Kidney epithelial cell (primary cell): ENCODE measurements at places on chromosomes 12 and 14. TPM values are rescaled to one million over a fixed set of nuclear protein-coding genes. Genes with fewer than 3 reads are reported as not detected.

DNA sequence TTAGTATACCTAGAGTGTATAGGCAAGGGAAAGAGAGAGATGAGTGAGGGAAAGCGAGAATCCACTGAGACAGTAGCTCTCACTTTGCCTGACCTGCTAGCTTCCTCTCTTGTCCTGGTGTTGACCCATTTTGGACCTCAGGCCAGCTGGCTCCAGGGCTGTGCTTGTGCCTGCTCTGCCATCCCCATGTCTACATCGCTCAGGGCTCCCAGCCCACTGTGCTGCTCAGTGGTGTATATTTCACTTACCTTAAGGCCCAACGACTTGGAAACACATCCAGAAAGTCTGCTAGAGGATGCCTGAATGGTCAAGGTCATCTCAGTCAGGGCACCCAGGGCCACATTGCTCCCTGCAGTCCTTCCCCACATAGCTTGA is 964 bp upstream of the SERPINA4 start:
- DNase-seq = no peak

- no peak for DNase-seq
These were observed 238.9 kb upstream of the BTG1 start for GRCh38 chr12:92384571-92384970.

GRCh38 chr14:73627151-73627558 is 14.8 kb downstream of the ACOT6 start:
- no peak for DNase-seq

GRCh38 chr14:24325041-24325530 is 9.8 kb downstream of the ADCY4 start:
- no peak for DNase-seq

DNA sequence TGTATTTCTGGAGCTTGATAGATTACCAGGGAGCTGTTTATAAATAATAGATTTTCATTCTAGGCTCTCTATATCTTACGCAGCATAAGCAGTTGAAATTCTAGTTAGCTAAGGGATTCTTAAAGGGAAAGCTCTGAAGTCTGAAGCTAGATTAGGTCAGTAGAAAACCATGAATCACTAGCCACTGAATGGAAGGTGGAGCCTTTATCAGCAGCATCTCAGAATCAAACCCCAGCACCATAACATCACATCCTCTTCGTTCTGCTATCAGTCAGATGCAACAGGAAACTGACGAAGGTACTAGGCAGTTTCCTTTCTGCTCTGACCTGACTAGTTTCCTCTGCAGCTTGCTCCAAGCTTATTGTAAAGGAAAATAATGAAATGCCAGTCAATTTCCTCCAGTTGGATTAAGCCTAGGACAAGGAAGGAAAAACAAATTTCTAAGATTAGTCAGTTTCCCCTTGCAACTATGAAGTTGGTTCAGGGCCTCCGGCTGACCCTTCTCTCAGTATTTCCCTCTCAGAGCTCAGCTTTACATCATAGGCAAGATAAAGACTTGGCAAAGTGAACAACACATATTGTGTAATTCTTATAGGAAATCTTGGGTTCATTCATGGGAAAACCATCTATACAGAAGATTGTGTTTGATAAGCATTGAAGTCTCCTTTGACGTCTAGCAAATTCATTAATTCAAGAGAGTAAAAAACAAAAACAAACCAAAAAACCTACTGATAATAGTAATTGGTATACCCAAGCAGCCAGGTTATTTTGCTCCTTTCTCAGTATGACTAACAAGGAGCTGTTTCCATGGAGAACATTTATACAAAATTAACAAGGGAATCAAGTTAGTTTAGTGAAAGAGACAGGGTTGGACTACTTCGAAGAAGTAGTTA is 43.4 kb upstream of the CFAP54 start:
- DNase-seq = peak; percentile 85

DNA sequence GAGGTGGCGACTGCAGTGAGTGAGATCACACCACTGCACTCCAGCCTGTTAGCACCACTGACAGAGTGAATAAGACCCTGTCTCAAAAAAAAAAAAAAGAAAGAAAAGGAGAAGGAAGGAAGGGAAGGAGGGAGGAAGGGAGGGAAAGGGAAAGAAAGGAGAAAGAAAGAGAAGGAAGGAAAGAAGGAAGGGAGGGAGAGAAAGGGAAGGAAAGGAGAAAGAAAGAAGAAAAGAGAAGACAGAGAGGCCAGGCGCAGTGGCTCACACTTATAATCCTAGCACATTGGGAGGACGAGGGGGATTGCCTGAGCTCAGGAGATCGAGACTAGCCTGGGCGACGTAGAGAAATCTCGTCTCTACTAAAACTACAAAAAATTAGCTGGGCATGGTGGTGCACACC is 13.2 kb downstream of the DCAF5 start:
- DNase-seq = no peak

DNA sequence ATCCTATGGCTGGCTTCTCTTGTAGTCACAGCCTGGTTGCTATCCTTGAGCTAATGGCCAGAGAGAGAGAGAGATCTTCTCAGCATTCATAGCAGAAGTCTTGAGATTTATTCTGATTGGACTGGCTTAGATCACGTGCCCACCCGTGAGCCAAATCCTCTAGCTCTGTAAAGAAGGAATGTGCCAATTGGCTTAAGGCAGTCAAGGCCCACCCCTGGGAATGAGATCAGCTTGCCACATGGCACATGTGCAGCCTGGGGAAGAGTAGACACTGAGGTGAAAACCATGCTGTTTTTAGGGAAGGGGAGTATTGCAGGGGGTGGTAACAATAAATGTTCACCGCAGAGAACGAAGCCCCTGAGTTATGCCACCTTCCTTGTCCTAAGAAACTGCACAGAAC is 36.3 kb downstream of the PLEKHG7 start:
- no peak for DNase-seq

DNA sequence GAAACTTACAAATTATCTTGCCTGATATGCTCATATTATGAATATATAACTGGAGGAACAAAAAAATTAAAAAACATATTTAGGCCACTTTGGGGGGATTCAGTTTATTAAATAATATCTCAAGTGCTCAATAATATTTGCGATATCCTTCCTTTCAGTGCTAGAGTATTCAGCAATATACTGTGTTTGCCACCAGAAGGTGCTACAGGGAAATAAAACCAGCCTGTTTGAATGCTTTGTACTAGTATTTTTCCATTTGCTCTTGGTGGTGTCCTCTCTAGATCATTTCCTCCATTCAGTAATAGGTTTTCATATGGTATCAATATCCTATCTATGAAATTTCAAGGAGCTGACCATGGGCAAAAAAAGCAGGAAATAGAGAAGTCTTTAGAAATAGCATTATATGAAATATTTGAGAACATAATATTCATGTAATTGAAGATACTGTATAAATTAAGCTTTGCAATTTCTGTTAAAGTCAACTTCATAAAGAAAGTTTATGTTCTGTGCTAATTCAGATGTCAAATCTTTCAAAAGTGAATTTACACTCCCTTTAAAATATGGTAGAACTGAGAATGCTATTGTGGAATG is 106.2 kb upstream of the NAV3 start:
- DNase-seq = no peak

- DNase-seq = no peak
These were observed 637 bp downstream of the PTMS start for GRCh38 chr12:6766651-6767349.

- no peak for DNase-seq
These were observed 71.3 kb downstream of the FLRT2 start for GRCh38 chr14:85601246-85601645.

DNA sequence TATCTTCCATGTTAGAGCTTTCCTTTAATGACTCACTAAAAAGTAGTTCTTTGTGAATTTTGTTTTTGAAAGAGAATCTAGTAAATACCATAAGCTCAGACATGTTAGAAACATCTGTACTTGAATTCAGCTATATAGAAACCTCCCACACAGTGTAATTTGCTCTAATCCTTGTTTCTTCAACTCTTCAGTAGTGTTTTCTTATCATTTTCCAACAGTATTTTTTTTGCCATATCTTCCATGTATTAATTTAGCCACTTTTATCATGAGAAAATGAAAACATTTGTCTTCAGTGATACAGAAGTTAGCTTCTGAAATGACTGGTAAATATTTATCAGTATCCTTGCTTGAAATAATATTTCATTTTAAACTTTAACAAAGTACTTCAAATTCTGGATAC is 73.6 kb downstream of the ARID2 start:
- no peak for DNase-seq

- no peak for DNase-seq
These were observed 29.4 kb downstream of the C12orf75 start for GRCh38 chr12:105359856-105360255.

DNA sequence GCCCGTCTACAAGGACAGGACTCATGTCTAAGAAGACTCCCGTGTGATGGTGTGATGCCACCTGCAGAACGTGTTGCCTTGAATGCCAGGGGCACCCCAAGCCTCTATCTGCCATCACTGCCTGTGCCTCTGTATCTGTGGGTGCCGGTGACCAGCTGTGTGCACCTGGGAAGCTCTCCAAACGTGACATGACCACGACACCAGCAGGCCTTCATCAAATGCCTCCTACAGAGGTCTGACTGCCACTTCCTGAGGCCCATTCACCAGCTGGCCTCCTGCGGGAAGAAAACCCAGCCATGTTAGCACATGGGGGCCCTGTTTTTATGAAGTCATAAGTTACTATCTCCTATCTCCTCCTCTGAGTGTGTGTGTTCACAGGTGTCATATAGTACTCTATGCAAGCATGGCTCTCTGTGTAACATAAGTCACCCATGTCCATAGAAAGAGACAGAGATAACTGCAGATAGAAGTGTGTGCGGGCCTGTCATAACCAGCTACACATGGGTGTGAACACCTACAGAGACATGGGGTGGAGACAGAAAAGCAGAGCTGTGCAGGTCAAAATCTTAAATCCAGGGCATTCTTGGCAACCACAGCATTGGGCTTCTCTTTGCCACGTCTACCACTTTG is 18.3 kb upstream of the SERPINA4 start:
- DNase-seq = no peak

GRCh38 chr14:37023875-37024565 is 148.4 kb downstream of the SLC25A21 start:
- no peak for DNase-seq

GRCh38 chr14:58823312-58823711 is 185.6 kb downstream of the DACT1 start:
- no peak for DNase-seq

- no peak for DNase-seq
These were observed 884.9 kb upstream of the FOXG1 start for GRCh38 chr14:27881646-27882045.

DNA sequence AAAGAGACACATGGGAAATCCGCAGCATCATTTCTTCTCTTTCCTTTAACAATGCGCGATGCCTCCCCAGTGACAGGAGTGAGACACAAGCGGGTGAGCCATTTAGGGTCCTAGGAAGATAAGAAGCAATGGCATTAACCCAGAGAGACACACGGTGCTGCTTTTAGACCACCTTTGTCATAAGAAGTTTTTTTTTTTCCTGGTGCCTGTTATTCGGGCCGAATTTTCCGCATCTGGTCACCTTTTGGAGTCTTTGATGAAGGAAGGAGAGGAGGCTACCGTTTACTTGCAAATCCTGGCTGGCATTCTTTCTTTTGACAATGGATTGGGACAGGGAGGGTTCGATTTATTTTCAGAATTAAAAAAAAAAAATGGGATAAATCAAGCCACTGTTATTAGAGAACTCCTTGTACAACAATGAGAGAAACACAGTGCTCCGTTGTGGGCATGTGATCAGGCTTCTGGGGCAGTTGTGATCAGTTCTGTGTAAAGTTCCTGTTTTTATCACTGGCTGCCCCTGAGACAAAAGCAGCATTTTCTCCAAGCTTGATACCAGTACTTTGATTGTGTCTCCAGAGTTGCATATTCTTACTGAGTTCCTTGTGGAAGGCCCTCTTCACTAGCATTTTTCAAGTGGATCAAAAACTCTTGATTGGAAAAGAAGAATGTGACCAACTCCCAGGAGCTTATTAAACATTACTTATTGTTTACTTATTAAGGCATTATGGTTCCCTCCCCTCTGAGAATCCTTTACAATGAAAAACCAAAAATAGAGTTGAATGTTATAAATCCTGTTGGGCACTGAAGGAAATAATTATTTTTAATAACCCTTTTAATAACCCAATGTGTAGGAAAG is 1.1 kb downstream of the DIP2B start:
- no peak for DNase-seq

DNA sequence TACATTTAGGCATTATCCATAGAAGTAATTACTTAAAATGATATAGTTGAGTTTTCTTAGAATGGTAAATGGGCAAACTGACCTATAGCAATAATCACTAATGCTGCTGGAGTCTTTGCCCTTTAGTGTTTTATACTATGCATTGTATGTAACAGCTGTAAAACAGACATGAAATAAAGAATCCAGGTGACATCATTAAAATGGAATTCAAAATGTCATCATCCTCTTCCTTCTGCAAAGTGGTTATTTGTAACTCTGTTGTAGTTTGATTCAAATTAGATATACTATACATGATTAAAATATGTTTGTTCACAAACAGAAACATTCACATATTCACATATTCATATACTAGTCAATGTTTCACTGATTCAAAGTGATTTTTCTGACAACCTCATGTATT is 598.8 kb downstream of the SLC16A7 start:
- no peak for DNase-seq

DNA sequence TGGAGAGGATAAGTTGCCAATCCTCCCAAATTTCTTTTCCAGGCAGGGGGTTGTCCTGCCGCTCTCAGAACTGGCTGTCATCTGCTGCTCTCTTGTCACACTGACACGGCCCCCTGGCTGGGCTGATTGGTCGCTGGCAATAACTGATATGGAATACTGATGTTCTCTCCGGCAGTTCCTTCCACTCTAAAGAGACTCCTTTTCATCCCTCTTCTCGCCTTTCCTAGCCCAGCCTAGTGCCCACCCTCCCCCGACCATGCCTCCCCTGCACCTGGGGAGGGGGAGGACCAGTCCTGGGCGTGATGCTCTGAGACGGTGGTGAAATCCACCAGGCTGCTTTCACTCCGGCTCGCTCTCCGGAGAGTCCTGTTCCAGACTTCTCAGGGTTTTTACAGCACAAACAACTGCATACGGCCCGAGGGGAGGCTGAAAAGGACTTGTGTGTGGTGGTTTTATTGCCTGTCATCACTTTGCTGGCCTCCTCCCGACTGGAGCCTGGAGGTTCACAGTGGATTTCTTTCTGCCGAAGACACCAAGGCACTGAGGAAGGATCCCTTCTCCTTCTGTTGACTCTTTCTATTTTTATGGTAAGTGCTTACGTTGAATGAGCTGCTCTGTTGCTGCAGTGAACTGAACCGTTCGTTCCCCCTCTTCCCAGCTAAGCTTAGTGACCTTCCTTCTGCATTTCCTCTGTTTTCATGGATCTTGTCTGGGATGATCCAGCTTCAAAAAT is at the start of gene ANO4:
Gene ANO4, plus strand, starts transcription at position 336 of the 733 bp plus-strand sequence. CDS start 107,010 bp downstream, outside the sequence.
- no peak for DNase-seq

GRCh38 chr12:68602720-68603119 is 8.0 kb upstream of the RAP1B start:
- DNase-seq = no peak

FAM222A gene
- total RNA-seq = 0.58 and 1.1 TPM in 2 replicates

FAM90A1 gene
- 0.63 and 1.1 TPM in 2 replicates for total RNA-seq

PTPN21 gene
- total RNA-seq = 12.5 and 13.1 TPM in 2 replicates

GDF3 gene
- total RNA-seq = not detected in 2 replicates

CLEC4D gene
- total RNA-seq = not detected in 2 replicates

ATXN3 gene
- 20.7 and 29.0 TPM in 2 replicates for total RNA-seq

RPS6KL1 gene
- total RNA-seq = 20.0 and 20.7 TPM in 2 replicates

KLHL33 gene
- total RNA-seq = 0.08 TPM in 1 of 2 replicates, not detected in the other

TSPAN9 gene
- total RNA-seq = 17.7 and 18.5 TPM in 2 replicates

ARID2 gene
- total RNA-seq = 17.6 and 21.1 TPM in 2 replicates

TMEM179 gene
- not detected in 2 replicates for total RNA-seq

OVCH1 gene
- total RNA-seq = not detected in 2 replicates
